SHP77 (cell line): ENCODE measurements at places on chromosomes 13 and 19.

DNA sequence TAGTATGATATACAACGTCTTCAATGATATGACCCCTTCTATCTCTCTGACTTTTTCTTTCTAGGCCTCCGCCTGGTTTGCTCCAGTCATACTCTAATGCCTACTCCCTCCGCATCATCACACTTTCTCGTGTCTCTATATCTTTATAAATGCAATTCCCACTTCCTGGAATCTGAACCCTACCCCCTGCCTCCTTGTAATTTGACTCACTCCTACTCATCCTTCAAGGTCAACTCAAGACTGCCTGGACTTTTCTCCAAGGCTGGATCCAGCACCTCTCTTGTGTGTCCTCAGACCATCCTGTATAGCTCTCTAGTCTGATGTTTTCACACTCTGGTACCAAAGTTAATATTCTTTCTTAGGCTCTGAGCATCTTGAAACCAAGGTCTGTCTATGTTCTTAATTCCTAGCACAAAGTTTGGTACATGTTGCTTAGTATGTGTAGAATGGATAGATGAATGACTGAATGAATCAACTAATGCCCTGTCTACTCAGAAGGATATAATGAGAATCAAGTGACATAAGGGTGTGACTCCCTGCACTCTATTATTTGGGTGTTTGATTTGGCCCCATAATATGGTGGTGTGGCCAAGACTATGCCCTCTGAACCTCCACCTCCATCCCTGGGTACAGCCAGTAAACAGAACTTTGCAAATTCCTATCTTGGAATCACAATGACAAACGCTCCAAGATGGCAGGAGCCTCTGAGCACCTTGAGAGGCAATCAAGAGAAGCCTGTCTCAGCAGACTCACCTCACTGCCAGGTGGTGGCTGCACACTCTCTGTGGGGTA, 74.3 kb upstream of the SERP2 start:
- no peak for DNase-seq

- DNase-seq: no peak
These were observed 25.4 kb downstream of the SLC25A15 start for GRCh38 chr13:40814803-40815202.

- peak; percentile 85 for DNase-seq
These were observed 24.2 kb downstream of the TEX29 start for GRCh38 chr13:111344471-111345191.

GRCh38 chr13:30698488-30699005, 36.8 kb upstream of the ALOX5AP start:
- DNase-seq: no peak

DNA sequence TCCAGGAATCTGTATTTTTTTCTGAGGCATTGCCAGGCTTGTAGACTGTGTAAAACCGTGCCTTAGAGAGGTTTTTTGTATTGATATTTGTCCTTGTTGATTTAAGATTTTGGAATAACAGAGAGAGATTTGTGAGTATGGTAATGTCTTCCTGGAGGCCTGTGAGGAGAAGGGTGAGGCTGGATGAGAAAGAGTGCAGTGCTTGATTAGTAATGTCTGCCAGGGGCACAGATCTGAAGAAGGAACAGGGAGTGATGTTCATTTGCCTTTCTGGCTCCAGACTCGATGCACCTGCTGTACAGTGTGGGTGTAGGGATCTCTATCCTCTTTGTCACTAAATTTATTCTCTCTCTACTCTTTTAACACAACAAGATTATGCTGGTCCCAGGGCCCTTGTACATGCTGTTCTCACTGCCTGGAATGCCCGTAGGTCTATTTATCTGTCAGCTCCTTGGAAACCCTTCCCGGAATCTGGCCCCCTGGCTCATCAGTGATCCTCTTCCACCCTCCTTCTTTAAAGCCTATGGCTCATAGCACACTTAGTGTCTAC, 4.2 kb downstream of the FIZ1 start:
- DNase-seq: no peak

GRCh38 chr13:25378528-25378927, 6.8 kb downstream of the ATP8A2 start:
- DNase-seq: no peak

- no peak for DNase-seq
These were observed 13.2 kb upstream of the CAMSAP3 start for GRCh38 chr19:7582446-7582845.

GRCh38 chr19:341386-342127, 3.0 kb downstream of the MIER2 start:
- no peak for DNase-seq

DNA sequence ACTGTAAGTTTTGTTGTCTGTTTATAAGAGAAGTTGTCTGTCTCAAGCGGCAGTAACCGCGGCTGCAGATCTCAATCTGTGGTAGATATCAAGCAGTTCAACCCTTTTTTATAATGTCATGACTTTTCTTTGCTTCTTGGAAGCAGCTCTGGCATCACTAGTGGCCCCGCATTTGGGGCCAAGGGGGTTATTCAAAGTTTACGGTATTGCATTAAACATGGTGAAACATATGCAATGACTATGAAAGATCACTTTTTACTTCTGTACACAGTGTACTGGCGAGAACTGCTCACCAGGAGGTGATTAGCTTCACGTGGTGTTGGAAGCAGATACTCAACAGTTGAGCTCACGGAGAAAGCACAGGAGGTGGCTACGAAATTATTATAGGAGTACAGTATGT, 4.6 kb upstream of the FFAR3 start:
- DNase-seq: no peak

DNA sequence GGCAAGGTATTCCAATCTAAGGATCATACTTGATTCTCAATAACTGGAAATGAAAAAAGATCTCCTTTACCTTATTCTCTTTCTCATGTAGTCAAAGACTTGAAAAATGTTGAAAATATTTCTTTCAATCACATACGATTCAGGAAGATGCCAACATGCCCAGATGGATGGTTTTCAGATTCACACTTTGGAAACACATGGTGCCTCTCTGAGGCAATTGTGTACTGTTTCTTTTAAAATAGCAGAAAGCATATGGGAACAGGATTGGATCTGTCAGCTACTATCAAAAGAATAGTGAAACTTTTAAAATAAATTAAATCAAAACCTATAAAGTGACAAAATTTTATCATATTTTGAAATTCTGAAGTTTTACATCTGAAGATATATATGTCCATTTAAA, 222.4 kb downstream of the SPRY2 start:
- DNase-seq: no peak

DNA sequence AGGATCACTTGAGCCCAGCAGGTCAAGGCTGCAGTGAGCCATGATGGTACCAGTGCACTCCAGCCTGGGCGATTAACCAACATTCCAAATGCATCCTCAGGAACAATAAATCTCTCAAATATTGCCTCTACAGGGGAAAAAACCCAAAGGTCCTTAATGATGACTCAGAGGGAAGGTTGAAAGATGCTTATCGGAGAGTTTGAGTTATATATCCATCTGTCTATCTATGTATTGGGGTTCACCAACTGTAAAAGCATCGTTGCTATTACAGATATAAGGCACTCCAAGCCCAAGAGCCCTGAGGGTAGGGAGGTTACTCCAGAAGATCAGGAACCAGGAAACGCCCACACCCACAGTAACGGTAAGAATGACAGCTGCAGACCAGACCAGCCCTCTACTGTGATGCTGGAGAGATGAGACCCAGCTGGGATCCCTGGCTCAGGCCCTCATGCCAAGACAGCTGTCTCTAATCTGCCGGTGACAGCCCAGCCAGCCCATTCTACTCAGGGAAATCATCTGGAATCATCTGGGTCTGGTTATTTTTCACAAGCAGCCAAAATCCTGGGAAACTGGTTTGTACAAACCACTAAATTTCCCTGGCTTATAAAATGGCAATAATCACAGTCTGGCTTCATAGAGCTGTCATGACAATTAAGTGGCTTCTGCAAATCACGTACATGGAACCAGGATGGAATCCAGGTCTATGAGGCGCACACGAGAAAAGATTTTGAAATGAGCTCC, 23.8 kb downstream of the TEX101 start:
- DNase-seq: peak; percentile 24

DNA sequence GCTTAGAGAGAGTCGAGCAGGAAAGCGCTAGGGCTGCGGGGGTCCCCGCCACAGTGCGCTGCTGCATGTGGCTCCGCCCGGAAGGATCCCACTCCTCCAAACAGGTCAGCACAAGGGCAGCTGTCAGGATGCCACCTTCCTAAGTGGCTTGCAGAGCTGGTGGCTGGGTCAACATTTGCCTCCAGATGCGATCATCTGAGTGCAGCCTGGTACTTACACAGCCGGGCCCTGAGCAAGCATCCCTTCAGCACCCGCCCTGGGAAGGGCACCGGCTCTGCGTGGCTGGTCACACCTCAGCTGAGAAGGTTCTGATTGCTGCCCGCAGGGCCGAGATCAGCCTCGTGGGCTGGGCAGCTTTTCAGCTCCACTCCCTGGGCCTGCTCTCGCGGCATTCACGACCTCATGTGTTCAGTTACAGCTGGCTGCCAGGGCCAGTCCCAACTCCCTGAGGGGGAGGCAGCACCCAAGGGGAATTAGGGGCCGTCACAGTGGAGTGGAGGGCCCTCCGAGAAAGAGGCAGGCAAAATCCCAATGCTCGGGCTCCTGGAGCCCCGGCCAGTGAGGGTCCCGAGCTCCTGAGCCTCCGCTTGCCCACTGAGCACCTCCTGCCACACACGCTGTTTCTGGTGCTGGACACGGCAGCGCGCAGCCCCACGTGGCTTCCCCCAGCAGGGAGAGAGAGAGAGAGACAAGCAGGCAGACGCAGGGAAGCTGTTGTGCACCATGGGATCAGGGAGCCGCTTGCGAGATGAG, 26.8 kb downstream of the AP1M1 start:
- no peak for DNase-seq

DNA sequence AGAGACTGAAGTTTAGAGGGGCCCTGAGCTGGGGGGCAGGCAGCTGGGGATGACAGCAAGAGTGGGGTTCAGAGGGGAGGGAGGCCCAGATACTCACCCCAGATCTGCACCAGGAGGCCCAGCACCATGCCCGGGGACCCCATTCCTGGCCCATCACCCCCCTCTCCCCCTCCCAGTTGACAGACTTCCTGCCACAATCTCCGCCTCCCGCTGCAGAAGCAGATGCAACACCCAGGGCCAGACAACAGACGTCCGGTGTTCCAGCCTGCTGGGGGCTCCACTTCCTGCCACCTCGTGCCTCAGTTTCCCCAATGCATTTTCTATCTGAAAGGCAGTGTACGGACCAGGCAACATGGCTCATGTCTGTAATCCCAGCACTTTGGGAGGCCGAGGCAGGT, at the start of gene TMIGD2:
Gene TMIGD2, minus strand, starts transcription at position 147 of the 398 bp plus-strand sequence. Its CDS starts 4 bp downstream, at position 143.
- no peak for DNase-seq

- no peak for DNase-seq
These were observed 75.9 kb downstream of the STK24 start for GRCh38 chr13:98500963-98501421.

- no peak for DNase-seq
These were observed 1191.1 kb upstream of the MIR17HG start for GRCh38 chr13:90156390-90156789.

DNA sequence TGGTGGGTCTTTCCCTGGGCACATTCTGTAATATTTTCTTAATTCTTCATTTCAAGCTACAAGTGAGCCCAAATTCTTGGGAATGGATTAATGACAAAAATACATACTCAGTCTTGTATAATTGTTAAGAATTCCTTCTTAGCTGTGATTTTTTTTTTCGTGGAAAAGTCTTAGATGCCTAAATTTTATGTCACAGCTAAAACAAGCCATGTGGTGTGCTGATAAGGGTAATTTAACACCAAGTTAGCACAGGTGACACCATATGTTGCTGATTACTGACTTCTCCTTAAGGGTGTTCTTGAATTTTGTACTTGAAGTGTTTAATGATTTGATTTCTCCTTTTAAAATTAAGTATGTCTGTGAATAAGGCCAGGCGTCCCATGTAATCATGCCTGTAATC, 29.3 kb downstream of the WDFY2 start:
- no peak for DNase-seq
